ENCODE measurements at places on chromosomes 3 and 15.
A peak's percentile ranks its signal among the peaks of the same experiment; 100 is the strongest.

DNA sequence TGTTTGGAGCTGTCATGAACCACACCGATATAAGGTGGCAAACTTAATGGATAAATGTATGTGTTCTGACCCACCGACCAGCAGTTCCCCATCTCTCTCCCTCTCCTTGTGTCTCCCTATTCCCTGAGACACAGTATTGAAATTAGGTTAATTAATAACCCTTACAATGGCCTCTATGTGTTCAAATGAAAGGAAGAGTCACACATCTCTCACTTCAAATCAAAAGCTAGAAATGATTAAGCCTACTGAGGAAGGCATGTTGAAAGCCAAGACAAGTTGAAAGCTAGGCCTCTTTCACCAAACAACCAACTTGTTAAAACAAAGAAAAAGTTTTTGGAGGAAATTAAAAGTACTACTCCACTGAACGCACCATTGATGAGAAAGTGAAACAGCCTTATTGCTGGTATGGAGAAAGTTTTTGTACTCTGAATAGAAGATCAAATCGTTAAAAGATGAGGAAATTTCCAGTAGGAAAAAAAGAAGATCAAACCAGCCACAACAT lies 15.0 kb downstream of the ATR start:
- no peak for DNase-seq

GRCh38 chr15:79102595-79102994 lies 12.0 kb upstream of the RASGRF1 start:
- no peak for DNase-seq

GRCh38 chr15:31352339-31352751 lies 25.7 kb downstream of the KLF13 start:
- DNase-seq, result peak; percentile 52

DNA sequence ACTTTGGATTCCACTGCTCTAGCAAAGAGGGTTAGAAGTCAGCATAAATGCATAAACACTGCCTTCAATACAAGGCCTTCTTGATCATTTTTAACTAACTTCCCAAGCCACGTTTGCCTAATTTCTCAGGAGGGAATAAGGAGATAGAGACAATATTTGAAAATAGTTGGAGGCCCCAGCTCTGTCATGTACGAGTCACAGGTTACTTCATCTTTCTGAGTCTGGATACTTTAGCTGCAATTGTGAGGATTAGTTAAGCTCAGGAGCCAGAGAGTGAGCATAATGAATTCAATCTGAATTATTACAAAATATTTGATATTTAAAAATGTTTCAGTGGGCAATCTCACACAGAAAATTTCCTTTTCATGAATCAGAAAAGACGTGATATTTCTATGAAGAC lies 298.9 kb downstream of the SHOX2 start:
- no peak for DNase-seq

DNA sequence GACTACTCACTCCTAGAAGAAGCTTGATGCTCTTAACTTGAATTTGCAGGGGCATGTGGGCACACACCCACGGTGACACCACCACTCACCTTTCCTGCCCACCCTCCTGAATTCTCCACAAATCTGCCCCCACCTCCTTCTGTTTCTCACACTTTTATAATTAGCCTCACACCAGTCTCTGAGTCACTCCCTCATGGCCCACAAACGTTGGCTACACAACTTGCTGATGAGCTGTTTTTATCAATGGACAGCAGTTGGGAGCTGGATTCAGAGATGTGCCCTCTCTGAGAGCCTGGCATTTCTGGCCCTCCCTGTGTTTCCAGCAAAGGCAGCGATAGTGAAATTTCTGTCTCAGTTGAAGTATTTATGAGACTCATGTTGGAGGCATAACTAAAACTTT lies 1.3 kb downstream of the COLQ start:
- peak; percentile 26 for DNase-seq

- no peak for DNase-seq
Measured at GRCh38 chr15:43702174-43702573, 8.5 kb downstream of the CKMT1A start.

DNA sequence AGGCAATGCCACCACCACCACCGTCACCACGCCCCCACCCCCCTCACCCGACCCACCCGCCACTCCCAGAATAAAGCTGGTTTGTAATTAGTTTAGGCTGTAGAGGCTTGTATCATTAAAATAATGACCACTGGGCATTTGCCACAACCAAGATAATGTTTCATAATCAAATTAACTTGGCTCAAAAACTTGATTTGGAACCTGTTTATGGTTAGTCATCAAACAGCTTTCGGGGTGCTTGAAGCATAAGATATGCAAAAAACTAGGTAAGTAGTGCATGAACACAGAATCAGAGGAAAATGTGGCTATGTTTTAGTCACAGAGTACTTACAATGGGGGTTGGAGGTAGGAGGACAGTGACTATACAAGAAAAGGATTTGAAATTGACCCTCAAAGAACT lies 115.1 kb downstream of the FHIT start:
- no peak for DNase-seq

DNA sequence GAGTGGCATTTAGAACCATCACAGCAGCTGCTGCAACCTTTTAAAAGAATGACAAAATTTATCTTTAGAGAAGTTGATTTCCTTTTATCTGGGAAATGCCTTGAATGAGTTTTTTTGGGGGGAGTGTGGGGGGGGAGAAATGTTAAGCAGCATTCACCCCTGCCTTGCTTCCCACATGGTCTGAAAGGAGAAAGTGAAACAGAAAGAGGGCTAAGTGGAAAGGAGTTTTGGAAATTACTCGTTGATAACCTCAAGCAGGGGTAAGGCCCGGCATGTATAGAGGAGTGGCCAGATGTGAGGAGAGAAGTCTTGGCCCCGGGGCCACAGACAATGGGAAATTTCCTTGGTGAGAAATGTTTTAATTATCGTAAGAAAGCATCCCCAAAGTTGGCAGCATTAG lies 23.5 kb downstream of the B3GALNT1 start:
- no peak for DNase-seq

DNA sequence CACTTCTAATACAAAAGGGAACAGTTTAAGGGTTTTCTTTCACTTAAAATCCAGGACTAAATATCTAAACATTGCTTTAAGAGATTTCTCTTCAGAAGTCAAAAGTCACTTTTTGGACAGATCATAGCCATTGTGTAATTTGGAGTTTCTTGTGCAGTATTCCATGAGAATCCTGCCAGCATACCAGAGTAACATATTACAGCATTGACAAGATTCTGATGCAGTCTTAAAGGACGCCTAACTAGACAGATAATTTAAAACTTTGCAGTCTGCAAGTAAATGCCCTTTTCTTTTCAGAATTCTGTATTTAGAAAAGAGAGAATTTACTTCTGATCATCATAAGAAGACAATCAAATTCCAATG lies 17.5 kb upstream of the IGSF10 start:
- DNase-seq, result no peak

GRCh38 chr15:100668348-100668745 lies 66.0 kb downstream of the ASB7 start:
- DNase-seq, result no peak

DNA sequence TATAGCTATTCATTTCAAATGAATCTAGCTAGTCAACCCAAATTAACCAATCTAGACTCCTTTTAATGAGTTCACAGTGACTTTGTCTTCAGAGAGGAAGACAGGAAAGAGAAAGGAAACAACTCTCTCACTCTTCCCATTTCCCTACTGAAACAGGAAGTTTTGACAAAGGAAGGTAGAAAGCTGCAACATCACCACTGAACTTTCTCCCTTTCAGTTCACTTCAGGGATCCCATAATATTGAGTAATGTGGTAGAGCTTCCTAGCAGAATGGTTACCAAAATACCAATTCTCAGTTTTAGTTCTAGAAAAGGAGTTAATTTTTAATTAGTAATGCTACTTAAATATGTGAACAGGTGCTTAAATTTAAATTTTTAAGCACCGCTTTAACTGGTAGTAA lies 7.5 kb downstream of the VPS13C start:
- no peak for DNase-seq

DNA sequence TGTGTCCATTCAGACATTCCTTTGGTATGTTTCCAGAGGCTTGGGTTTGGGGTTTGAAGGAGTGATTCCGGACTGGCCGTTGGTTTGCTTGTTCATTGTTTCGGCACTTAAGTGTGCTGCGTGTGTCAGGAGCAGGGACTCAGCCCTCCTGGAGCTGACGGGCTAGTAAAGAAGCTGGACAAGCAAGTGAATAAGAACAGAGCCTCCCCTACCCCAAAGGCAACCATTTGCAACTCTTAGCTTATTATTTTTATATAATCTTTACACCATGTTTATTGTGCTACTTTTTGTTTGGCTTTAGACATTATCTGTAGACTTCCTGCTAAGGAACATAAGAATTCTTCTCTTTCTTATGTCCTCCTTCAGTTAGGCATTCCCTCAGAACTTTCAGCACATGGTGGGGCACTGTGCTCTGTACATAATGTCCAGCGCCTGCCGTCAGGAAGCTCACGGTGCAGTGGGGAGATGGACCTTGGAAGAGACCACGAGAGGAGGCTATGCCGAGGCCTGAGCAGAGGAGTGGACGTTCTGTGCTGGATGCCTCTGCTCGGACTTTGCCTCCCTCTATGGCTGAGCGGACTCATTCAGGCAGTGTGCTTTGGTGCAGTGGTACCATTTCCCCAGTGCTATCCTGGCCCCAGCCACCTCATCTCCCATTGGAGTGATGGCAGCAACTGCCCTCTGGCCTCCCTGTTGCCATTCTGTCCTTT lies 65.4 kb downstream of the EEFSEC start:
- no peak for DNase-seq

DNA sequence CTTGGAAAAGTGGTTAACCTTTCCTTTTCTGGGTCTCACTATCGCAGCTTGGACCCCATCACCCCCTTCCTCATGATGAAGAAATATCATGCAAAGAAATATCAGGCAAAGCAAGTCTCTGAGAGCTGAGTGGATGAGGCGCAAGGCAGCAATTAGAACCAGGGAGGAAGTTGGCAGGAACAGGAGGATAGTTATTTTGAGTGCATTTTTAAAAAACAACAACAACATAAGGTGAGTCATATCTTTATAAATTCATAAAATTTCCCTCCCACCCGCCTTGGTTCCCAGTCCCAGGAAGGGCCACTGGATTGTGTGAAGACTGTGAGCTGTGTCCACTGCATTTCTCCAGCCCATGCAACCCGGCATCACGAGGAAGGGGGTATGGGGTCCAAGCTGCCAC lies 316.9 kb upstream of the TLE3 start:
- DNase-seq, result no peak

- no peak for DNase-seq
Measured at GRCh38 chr15:47374222-47374621, 343.1 kb upstream of the SEMA6D start.

GRCh38 chr3:128813097-128813496 lies 66.3 kb upstream of the ACAD9 start:
- DNase-seq, result peak; percentile 33

DNA sequence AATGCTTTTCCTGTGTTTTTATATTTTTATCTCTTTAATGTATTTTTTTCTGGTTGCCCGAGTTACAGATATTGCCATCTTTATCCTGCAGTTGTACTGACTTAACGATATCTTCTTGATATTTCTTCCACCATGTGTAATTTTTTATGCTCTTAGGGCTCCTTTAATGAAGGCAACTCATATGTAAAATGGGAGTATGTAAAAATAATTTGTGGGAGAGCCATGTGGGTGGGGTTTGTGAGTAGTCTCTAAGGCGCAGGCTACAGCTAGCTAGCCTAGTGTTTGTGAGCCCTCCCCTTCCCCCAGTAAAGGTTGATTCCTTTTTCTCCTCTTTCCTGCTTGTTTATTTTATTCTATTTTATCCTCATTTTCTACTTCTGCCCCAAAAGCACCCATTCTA lies 38.1 kb downstream of the UBE2E1 start:
- DNase-seq, result no peak

DNA sequence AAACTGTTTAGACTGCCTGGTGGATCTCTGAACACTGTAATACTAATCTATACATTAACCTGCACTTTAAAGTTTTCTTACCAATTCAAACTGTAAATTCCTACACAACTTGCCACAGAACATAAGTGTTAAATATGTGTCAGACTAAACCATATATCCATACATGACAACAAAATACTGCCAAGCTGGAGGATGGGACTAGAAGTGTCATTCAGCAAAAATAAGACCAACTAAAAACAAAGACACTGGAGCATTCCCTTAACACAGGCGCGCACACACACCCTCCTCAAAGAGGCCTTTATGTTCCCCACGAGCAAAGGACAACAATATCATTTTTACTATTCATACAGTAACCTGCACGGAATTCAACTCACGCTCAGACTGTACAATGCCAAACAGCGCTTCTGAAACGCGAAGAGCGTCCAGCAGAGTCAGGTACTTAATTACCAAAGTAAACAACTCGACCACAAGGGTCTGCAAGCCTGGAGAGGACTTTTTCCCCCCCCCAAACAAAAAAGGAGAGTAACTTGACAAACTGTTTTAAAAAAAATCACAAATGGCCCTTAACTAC lies 1.1 kb downstream of the DCUN1D1 start:
- DNase-seq, result no peak

GRCh38 chr15:70507772-70508371 lies 255.5 kb downstream of the UACA start:
- no peak for DNase-seq

DNA sequence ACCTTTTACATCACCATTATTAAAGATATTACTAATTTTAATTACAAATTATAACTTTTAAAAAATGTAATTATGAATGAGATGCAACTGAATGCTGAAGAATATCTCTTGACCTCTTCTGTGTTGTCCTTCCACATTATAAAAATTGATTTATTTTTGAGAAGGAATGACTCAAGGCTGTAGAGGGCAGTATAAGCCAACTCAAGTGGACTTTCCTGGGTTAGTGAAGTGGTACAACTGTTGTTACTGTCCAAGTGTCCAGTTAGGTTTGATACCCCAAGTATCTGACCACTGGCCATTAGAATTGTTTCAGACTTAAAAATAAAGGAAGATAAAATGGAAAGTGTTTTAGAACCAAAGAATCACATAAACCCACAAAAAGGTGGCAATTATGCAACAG lies 51.9 kb downstream of the BBX start:
- DNase-seq, result no peak

GRCh38 chr3:2099028-2099671 lies 484 bp downstream of the CNTN4 start:
- peak; percentile 24 for DNase-seq

DNA sequence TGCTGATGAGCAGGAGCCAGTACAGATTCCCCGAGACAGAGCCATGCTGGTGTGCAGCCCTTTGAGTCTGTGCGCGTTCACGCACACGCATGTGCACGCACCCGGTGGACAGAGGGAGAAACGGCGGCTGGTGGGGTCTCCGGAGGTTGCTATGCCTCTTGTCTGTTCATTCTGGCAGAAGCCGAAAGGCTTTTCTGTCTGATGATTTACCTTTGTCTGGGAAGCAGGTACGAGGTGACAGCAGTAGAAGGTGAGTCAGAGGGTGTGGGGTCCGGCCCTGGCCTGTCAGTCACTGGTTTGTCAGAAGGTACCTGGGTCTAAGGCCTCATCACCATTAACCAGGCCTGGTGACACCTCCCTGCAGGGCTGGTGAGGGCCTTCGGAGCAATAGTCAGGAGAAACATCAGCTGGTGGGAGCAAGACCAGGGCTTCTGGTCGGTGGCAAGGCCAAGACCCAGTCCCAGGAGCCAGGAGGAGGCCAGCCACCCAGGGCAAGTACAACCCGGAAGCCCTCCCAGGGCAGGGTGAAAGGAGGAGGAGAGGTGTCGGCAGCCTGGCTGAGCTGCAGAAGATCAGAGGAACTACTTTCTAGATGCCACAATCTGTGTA lies 7.5 kb downstream of the PCSK6 start:
- DNase-seq, result no peak

- DNase-seq, result no peak
Measured at GRCh38 chr3:161586556-161587235, 90.1 kb downstream of the OTOL1 start.

Data from left cardiac atrium (tissue), 4 donors.